EL (cell line): ENCODE measurements at places on chromosomes 4 and X.

- peak; percentile 51 for DNase-seq
Observed at GRCh38 chr4:98546910-98547594, 111.4 kb downstream of the TSPAN5 start.

- no peak for DNase-seq
Observed at GRCh38 chr4:66014146-66014765, 344.0 kb upstream of the EPHA5 start.

GRCh38 chrX:80335062-80335830 is 85.0 kb upstream of the TENT5D start:
- no peak for DNase-seq

GRCh38 chrX:30196322-30196721 is 19.0 kb upstream of the MAGEB2 start:
- DNase-seq = no peak

- DNase-seq = no peak
Observed at GRCh38 chrX:152451731-152451980, 541 bp upstream of the GABRA3 start.

GRCh38 chrX:35665311-35665710 is 132.8 kb upstream of the MAGEB16 start:
- DNase-seq = no peak

- DNase-seq = no peak
Observed at GRCh38 chr4:153782581-153782980, 6.3 kb downstream of the SFRP2 start.

DNA sequence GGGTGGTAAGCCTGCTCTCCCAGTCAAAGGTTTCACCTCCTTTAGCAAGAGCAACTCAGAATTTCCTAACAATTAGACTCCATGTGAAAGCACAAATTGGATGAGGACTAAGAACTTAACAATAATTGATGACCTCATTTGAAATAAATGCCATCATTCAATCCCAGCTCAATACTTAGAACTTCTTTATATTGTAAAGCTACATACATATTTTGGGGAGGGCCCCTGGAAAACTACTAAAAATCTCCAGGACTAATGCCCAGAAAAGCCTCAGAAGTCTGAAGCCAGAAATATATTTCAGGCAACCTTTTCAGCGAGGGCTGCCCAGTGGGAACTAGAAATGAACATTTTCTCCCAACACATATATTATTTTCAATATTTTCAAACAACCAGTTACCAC is 38.1 kb downstream of the AMOT start:
- no peak for DNase-seq

DNA sequence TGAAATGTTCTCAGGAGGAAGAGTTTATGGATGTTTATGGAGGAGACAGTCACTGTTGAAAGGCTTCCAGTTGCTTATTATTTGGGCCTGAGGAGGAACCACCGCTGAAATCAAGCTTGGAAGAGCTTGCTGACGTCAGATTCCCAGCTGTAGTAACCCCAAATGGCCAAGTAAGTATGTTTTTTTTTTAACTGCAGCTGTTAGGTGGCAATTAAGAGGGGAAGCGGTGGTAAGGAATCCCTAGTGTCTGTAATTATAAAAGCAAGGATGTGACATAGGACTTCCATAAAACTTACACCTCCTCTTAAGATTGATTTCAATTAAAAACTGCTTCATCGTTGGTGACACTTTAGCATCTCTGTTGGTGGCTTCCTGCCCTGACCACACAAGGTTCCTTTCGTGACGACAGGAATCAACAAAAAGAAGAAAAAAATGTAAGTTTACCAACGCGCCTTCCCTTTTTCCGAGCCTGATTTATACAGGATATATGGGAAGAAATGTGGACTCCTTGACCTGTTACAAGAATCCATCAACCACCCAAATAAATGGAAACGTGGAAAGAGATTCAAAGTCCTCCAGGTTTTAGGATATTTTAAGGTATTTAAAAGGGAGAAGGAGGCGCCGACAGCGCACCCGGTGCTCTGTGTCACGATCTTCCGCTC is 884 bp downstream of the RELL1 start:
- DNase-seq = peak; percentile 63

DNA sequence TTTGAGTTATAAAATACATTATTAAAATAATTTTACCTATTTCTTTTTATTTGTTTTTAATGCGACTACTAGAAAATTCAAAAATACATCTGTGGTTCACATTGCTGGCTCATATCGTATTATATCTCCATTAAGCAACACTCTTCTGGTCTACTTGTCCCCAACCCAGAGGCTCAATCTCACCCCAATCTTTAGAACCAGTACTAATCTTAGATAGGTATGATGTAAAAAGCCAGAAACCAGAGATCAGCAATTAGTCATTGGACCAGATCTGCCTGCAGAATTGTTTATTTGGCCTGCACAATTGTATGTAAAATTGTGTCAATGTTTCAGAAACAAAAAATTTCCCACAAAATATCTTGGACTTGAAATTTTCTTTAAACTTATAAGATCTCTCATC is 155.5 kb upstream of the BMP3 start:
- no peak for DNase-seq

DNA sequence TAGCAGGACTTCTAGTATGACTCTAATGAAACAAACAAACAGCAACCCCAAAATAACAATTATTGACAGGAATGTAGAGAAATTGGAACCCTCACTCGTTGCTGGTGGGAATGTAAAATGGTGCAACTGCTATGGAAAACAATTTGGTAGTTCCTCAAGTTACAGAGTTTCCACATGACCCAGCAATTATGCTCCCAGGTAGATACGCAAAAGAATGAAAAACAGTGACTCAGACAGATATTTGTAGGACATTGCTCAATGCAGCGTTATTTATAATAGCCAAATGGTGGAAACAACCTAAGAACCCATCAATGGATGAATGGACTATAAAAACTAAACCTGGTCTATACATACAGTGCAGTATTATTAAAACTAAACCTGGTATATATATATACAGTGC is 646.1 kb upstream of the FRG1 start:
- no peak for DNase-seq

GRCh38 chrX:154530286-154530685 is 14.3 kb upstream of the FAM3A start:
- no peak for DNase-seq

DNA sequence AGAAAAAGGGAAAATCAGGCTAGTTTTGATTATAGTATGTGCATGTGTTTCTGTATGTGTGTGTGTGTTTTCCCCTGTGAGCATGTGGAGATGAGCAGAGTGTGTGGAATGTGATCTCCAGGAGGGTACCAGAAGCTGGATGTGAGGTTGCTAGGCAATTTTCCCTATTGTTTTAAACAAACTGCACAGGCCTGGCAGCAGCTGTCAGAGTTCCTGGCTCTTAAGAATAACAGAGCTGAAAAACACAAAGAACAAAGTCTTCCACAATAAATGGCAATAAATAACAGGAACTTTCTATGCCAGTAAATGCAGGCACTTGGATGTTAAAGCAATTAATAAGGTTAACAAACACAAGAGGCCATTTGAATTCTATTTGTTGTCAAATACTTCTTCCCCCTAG is 344.6 kb upstream of the CTSO start:
- DNase-seq = peak; percentile 76

DNA sequence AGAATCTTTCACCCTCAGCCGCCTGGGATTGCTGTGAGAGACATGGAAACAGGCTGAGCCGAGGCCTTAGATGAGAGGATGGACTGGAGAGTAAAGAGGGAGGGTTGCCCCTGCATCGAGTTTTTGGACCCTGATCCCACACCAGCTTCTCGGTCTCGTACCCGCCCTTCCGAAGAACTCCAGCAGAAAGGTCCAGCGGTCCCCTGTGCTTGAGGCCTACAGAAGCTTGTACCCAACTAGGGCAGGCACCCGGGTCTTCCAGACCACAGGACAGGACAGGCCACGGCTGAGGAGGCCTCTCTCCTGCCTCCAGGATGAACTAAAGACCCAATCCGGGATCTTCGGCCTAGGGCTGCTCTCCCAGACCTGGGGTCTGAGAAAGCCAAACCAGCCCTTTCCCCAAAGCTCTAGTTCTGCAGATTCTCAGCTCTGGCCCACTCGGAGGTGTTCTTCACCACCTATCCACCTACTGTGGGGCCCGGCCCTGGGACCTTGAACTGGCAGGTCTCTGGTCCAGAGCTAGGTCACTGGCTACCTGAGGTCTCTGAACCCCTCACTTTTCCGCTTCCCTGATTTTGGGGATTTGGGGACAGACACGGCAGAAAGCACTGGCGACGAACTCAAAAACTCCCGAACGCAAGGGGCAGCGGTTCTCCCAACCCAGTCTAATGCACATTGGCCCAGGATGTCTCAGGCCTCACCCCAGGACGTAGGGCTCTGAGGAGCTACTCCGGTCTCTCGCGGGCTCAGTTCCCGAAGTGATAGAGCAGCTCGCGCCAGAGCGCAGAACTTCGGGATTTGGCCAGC is 1.1 kb downstream of the NKX3-2 start:
- DNase-seq = no peak

GRCh38 chrX:39144956-39145355 is 343.7 kb downstream of the MID1IP1 start:
- DNase-seq = no peak

GRCh38 chr4:150004481-150004880 is 73.8 kb upstream of the DCLK2 start:
- peak; percentile 53 for DNase-seq

DNA sequence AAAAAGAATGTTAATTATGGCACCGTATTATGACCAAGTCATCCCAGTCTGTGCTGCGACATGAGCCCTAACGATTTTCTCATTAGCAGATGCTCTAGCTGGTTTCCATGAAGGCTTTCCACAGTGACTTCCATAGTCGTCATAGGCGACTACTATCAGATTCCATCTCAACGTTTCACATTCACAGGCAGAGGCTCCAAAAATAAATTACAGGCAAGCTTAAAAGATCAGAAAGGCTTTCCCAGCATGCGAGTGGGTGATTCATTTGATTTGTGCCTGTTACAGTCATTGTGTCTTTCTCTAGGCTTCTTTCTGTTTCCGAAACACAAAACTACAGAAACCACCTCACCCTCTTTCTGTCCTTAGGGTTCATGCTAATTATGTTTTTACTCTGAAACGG is 43.2 kb downstream of the PALLD start:
- DNase-seq = peak; percentile 85

- peak; percentile 90 for DNase-seq
Observed at GRCh38 chr4:86934771-86935565, at the start of gene AFF1. Gene AFF1 (plus strand): TSS chr4:86935011. CDS start chr4:86948534, 13,523 bp downstream.

DNA sequence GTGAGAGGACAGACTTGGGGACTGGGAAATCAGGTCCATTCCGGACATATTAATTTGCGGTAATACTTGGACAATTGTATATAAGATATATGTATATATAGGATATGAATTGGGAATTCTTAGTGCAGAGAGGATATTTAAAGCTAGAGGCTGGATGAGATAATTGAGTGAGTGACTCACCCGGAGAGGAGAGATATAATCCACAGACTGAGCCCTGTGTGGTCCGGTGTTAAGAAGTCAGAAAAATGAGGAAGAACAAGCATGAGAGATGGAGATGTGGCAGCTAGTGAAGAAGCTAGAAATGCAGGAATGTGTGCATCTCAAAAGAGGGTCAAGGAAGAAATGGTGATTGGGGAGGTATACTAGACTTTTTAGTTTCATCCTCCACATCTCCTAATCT is 336.2 kb downstream of the SLC7A11 start:
- DNase-seq = peak; percentile 13

DNA sequence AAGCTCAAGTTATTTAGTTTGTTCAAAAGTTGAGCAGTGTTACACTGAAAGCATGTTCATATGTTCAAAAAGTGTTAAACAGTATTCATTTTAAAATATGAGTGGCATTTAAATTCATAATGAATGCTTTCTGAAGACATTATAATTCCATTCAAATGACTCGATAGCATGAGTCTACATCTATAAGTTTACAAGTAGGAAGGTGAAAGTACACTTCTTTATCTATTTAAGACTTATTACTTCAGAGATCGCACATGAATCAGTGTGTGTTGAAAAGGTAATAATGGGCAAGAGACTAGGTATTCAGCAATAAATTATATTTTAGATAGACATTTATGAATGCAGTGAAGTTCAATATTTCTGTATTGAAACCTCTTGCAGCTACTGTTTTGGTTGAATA is 456.1 kb downstream of the GRXCR1 start:
- no peak for DNase-seq

- DNase-seq = peak; percentile 11
Observed at GRCh38 chr4:38449506-38450174, 214.4 kb upstream of the KLF3 start.
